ENCODE measurements at places on chromosomes 16 and 17.

DNA sequence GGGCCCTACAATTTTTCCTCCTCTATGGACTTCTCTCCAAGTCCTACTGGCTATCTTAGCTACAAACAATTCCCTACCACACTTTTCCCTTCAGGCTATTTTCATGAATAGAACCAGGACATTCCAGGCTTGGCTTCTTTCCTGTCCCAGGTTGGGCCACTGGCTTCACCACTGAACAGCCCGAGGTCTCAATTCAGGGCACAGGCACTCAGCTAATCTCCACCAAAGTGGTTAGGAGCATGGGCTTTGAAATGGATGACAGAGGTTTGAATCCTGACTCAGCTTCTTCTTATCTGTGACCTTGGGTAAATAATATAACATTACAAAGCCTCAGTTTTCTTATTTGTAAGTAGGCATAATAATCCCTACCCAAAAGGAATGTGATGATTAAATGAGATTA lies 50.9 kb upstream of the ZNF629 start:
- peak; percentile 62 for DNase-seq

DNA sequence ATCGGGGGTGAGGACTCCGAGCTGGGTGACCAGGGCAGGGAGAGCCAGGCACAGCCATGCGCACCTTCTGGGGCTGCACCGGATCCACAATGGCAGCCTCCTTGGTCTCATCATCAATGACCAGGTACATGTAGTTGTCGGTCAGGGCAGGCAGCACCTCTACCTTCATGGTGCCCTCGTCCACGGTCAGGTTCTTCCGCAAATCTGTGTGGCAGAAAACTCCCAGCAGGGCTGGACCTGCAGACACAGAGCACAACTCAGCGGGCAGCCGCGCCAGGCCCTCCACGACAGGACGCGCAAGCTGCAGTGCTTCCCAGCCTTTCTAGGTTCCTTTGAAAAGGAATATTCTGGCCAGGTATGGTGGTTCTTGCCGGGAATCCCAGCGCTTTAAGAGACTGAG lies 3.8 kb downstream of the HAGH start:
- DNase-seq, result no peak

- DNase-seq, result no peak
These were observed 349.9 kb downstream of the SOX9 start for GRCh38 chr17:72470734-72471133.

GRCh38 chr17:56448371-56448770 lies 145.1 kb upstream of the NOG start:
- no peak for DNase-seq

DNA sequence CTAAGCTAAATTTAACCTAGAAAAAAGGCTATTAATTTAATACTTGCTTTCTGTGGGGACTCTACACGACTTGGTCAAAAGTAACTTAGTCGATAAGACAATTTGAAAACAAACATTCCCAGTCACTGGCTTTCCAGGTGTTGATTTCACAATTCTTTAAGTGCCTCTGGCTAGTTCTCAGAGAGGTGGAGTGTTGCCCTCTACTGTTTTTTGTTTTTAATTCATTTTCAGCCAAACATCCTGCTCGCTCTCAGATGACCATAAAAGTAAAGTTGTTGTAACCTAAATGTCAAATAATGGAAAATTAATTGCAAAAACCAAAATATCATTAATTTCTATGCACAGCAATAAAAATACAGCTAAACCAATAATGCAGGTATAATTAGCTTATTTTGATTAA lies 107.1 kb downstream of the MYO1D start:
- peak; percentile 20 for DNase-seq

- peak; percentile 71 for DNase-seq
These were observed 2.0 kb downstream of the TUBD1 start for GRCh38 chr17:59890720-59891119.

GRCh38 chr17:12867726-12868125 lies 78.4 kb downstream of the ARHGAP44 start:
- DNase-seq, result no peak

GRCh38 chr17:6177941-6178694 lies 107.9 kb downstream of the WSCD1 start:
- peak; percentile 4 for DNase-seq

DNA sequence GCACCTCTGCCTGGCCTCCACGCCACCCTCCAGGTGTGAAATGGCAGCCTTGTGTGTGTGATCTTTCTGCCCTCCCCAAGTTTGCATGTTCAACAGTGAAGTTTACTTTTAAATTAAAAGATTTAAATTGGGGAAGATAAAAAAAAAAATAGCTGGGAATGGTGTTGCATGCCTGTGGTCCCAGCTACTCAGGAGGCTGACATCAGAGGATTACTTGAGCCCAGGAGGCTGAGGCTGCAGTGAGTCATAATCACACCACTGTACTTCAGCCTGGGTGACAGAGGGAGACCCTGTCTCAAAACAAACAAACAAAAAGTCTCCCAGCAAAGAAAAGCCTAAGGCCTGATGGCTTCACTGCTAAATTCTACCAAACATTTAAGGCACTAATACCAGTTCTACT lies 35.4 kb upstream of the RNF43 start:
- peak; percentile 39 for DNase-seq

DNA sequence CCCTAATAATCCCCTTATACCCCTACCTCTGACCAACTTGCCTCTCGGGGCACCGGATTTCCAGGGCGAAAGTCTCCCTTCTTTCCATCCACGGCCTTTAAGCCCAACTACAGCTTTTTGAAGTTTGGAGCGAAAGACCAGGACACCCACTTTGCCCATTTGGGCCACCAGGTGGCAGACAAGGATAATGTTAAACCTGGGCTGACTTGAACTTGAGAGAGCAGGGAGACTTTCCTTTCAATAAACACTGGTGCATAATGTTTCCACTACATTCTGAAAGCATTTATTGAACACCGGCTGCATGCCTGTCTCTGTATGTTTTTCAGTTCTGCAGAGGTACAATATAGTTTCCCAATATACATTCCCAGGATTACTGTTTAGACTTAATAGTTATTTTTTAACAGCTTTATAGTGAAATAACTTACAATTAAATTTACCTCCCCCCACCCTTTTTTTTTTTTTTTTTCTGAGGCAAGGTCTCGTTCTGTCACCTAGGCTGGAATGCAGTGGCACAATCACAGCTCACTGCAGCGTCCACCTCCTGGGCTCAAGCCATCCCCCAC lies 6.9 kb upstream of the CES3 start:
- DNase-seq, result peak; percentile 81

All from PC-3 (cell line).